ENCODE measurements at places on chromosomes 16 and 17. TPM values are rescaled to one million over a fixed set of nuclear protein-coding genes. Genes with fewer than 3 reads are reported as not detected.

- no peaks in the 10 kb centered on the region for H3K27me3 ChIP-seq
- H3K36me3 ChIP-seq: peaks cover 48% of the 10 kb centered on the region
- H3K4me1 ChIP-seq: peaks cover 53% of the 10 kb centered on the region
These were observed 23.5 kb downstream of the TBX4 start for GRCh38 chr17:61475726-61476125.

DNA sequence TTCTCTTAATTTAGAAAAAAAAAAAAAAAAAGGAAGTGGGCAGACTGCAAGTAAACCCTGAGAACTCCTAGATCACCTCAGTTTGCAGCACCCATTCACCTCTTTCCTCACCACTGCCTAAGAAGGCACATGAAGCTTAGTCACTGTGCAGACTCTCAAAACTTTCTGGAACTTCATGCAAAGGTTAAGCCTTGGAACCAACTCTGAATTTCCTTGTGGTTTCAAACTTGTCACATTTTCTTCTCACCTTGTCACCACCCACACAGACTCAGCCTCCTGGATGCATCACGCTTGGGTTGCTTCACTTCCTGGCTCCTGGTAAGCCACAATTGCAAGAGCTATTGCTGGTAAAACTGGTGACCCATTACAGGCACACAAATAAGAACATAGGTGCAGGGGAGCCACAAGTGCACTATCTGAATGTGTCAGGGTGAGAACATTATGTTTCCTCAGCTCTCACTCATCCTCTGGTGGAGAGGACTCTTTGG is 15.0 kb upstream of the CPD start:
- H3K27ac ChIP-seq: no peak overlapping the region
- H3K27me3 ChIP-seq: no peaks in the 10 kb centered on the region
- H3K36me3 ChIP-seq: no peaks in the 10 kb centered on the region

DNA sequence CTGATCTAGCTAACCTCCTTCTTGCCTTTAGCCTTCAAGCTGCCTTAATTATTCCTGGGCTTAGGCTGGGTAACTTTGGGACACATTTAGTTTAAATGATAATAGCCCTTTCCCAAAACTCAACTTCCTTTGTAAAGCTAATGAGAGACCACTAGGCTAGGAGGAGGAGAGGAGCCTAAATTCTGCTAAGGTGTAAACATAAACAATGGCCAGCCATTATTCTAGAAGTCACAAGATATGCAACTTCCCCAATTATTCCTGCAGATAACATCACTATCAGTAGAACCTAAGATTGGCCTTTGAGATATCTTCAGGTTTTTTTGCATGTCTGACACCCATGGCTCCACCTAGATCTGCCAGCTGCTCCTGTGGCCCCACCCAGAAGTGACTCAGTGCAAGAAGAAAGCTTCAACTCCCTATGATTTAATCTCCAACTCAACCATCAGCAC is 131.2 kb upstream of the FAM20A start:
- no peak overlapping the region for H3K4me3 ChIP-seq
- no peaks in the 10 kb centered on the region for H3K27me3 ChIP-seq
- no peaks in the 10 kb centered on the region for H3K36me3 ChIP-seq
- DNase-seq: no peak
- no peak overlapping the region for H3K27ac ChIP-seq

- no peak overlapping the region for H3K4me3 ChIP-seq
- H3K27me3 ChIP-seq: no peaks in the 10 kb centered on the region
- H3K27ac ChIP-seq: no peak overlapping the region
- H3K36me3 ChIP-seq: peaks cover 26% of the 10 kb centered on the region
These were observed 59.7 kb downstream of the IL21R start for GRCh38 chr16:27461483-27462171.

GRCh38 chr16:27384425-27384824 is 17.5 kb upstream of the IL21R start:
- H3K27ac ChIP-seq: no peak overlapping the region
- H3K4me3 ChIP-seq: no peak overlapping the region
- DNase-seq: no peak
- peaks cover 10% of the 10 kb centered on the region for H3K27me3 ChIP-seq

DNA sequence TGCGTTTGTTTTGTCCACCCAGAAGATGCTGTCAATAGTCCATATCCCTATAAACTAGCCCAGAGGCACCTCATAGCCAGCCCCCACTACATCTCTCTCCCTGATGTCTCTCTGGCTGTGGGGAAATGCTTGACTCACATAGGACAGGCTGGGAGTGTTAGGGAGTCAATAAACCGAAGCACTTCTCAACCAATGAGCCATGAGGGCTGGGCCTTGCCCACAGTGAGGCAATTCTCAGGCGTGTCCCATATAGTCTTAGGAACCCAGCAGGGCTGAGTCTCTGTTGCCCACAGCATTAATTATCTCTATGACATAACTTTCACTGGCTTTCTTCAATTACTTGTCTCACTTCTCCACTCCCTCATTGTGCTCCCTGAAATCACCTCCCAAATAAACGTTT is 387.3 kb upstream of the CDH11 start:
- no peaks in the 10 kb centered on the region for H3K27me3 ChIP-seq
- no peaks in the 10 kb centered on the region for H3K36me3 ChIP-seq
- H3K27ac ChIP-seq: no peak overlapping the region
- DNase-seq: no peak
- no peaks in the 10 kb centered on the region for H3K4me1 ChIP-seq

- no peak overlapping the region for H3K4me3 ChIP-seq
- DNase-seq: no peak
- H3K36me3 ChIP-seq: no peaks in the 10 kb centered on the region
- no peak overlapping the region for H3K27ac ChIP-seq
These were observed 247.0 kb downstream of the GSG1L start for GRCh38 chr16:27816561-27816960.

Gene SLC25A11
- polyA plus RNA-seq: 45.8 TPM

GRCh38 chr16:66786551-66786950 is 14.8 kb downstream of the TERB1 start:
- H3K4me1 ChIP-seq: no peaks in the 10 kb centered on the region
- DNase-seq: no peak
- no peak overlapping the region for H3K27ac ChIP-seq
- no peaks in the 10 kb centered on the region for H3K36me3 ChIP-seq
- H3K27me3 ChIP-seq: no peaks in the 10 kb centered on the region
- H3K4me3 ChIP-seq: no peak overlapping the region

DNA sequence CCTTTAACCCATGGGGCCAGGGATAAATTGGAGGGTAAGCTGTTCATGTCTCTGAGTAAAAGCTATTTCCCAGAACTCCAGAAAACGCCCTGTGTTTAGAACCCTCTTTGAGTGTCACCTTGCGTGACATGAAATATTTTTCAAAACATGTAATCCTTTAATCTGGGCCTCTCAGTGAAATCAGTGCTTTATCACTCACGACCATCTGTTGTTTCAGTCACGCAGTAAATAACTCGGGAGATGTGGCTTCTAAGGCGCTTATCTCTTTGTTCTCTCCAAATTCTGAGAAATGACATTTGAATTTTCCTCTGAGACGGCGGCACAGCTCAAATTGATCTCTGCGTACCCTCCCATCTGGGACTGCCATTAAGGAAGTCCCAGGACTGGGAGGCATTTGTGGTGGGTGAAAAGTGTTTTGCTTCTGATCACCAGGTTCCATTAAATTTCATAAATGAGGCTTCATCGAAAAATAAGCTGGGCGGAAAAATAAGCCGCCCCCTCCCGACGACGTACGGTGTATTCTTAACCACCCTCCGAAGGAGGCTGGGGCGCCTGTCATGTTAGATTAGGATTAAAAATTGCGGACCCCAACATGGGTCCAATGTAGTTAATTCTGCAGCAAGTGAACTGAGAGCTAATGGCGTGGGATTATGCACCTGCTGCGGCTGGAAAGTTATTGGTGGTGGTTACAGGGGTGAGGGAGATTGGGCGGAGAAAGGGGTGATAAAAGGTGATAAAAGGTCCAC is 12.7 kb downstream of the WFDC1 start:
- no peak overlapping the region for H3K27ac ChIP-seq
- no peak for DNase-seq
- H3K4me3 ChIP-seq: no peak overlapping the region
- H3K4me1 ChIP-seq: peaks cover 3% of the 10 kb centered on the region

- no peaks in the 10 kb centered on the region for H3K27me3 ChIP-seq
- H3K4me3 ChIP-seq: peak overlapping the region; percentile 80
- peaks cover 2% of the 10 kb centered on the region for H3K4me1 ChIP-seq
These were observed 1.0 kb downstream of the FLYWCH2 start for GRCh38 chr16:2884041-2884451.

DNA sequence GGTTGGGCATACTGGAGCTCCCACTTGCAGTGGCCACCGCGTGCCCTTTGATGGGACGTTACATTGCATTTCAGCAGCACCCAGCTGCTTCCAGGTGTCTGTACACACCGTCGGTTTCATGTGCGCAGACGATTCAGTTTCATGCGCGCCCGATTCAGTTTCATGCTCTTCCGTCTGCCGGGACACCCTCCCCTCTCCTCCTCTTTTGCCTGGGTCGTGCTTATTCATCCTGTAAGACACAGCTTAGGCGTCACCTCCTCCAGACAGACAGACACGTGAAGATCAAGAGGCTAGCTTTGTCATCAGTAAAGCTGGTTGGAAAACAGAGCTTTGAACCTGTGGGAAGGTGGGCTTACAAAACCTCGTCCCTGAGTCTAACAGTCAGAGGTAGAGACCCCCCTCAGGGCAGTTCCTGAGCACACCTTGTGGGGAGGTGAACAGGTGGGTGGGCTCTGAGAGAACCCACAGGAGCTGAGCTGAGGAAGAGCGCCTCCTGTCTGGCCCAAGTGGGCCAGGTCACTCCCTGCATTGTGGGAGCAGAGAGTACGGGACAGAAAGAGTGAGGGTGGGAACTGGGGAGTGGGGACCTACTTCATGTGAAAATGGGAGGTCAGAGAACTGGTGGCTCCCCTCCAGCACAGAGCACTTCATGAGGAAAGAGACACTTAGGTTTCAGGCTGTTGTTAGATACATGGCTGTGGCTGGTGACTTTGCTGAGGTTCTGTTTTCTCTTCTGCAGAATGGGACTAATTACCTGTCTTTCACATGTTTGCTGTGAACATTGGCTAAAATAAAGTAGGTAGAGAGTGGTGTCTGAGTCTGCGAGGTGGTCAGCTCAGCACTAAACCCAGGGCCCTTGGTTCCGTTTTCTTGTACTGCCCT is 122.1 kb downstream of the SNX29 start:
- no peaks in the 10 kb centered on the region for H3K36me3 ChIP-seq
- peaks cover 19% of the 10 kb centered on the region for H3K4me1 ChIP-seq
- no peak for DNase-seq
- H3K27ac ChIP-seq: no peak overlapping the region
- no peak overlapping the region for H3K4me3 ChIP-seq
